Upper lobe of left lung (tissue), 6 donors: ENCODE measurements at places on chromosomes 7 and 10. TPM values are rescaled to one million over a fixed set of nuclear protein-coding genes. Genes with fewer than 3 reads are reported as not detected.
A peak's percentile ranks its signal among the peaks of the same experiment; 100 is the strongest.

Gene RBP3
- total RNA-seq: not detected

Gene STEAP2
- total RNA-seq: 2.6 TPM

Gene CLDN4
- total RNA-seq: 231 TPM

Gene ADK
- total RNA-seq: 49.2 TPM

Gene AGR2
- total RNA-seq: 34.2 TPM

Gene NPSR1
- total RNA-seq: not detected

GRCh38 chr10:50997461-50997860 lies 76.8 kb upstream of the PRKG1 start:
- H3K27ac ChIP-seq: peak overlapping the region; percentile 3
- no peaks in the 10 kb centered on the region for H3K27me3 ChIP-seq
- H3K4me3 ChIP-seq: no peak overlapping the region
- no peaks in the 10 kb centered on the region for H3K4me1 ChIP-seq

DNA sequence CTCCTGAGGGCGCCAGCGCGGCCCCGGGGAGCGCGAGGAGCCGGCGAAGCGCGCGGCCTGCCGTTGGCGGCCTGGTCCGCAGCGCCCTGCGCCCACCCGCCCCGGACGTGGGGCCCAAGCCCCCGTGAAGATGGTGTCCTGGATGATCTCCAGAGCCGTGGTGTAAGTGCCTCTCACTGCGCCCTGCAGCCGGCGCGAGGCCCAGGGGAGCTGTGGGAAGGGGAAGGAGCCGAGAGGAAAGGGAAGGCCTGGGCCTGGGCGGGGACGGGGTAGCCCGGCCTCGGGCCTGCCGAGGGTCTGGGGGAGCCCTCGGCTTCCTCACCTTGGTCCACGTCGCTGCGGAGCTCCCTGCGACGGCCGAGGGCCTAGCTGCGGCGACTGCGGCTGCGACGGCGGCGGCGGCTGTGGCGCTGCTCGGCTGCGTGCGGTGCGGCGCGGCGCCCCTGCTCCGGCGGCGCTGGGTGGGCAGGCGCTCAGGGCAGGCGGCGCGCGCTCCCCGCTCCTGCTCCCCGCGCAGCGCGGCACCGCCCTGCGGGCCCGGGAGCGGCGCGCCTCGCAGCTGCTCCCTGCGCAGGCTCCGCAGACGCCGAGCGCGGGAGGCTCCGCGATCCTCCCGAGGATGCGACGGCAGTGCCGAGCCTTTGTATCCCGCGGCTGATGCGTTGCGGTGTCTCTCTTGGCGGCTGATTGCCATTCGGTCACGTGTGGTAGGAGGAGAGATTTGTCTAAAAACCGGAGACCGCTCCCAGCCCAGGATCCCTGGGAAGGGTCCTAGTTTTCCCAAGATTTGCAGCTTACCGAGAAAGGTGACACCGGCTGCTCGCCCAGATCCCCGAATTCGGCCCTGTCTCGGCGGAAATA lies 445 bp downstream of the REEP3 start:
- H3K27ac ChIP-seq: peak overlapping the region; percentile 100
- no peaks in the 10 kb centered on the region for H3K27me3 ChIP-seq
- H3K4me3 ChIP-seq: peak overlapping the region; percentile 88
- H3K4me1 ChIP-seq: peaks cover 34% of the 10 kb centered on the region
- DNase-seq: peak; percentile 56

DNA sequence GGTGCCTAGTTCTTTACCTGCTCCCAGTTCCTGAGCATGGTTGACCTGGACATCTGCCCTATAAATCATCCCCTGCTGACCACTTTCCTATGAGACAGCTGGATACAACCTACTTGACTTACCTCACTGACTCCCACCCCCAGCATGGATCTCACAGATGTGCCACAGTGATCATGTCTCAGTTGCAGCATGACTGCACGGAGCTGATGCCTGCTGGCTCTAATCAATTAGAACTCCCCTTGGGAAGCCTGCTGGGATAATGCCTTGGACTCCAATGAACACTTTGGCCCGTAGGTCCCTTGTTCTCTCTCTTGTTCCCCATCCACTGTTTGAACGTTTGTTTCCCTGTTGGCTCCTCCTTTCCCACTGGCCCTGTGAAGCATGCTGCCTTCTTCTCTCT lies 271.2 kb upstream of the IGFBP3 start:
- no peaks in the 10 kb centered on the region for H3K27me3 ChIP-seq
- H3K4me3 ChIP-seq: no peak overlapping the region
- no peak for DNase-seq
- no peaks in the 10 kb centered on the region for H3K36me3 ChIP-seq

DNA sequence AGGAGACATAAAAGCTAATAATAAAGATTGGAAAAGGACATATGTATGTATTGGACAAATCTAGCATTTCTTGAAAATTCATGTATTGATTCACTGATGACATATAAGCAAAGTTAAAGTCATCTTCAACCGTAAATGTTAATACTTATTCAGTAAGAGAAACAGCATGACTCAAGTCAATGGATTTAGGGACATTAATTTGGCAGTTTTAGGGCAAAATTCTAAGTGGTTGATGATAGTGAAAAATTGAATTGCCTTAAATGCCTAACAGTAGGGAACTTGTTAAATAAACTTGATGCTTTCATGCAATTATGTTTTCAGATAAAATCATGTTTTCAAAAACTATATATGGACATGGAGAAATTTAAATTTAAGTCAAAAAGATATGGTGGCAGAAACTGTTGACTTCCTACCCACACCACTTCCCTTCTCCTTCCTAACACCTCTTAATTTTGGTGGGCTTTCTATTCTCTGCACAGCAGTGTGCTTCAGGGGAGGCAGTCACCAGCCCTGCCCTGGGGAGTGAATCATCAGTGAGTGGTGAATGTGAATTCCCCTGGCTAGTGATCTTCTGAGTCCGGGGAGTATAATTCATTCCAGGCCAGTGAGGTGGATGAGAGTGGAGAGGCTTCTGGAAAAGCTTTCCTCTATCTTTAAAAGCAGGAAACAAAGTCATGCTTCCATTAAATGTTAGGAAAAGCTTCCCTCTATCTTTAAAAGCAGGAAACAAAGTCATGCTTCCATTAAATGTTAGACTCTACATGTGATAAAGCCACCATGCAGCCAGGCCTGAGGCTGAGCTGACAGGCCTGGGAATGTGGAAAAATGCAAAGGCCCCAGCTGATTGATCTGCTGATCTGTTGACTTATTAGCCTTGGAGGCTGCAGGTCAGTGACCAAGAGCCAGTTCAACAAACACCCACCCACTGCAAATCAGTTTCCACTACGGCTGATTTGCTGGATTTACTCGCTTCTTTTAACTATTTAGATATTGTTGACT lies 25.2 kb upstream of the ITGB1 start:
- DNase-seq: no peak
- no peaks in the 10 kb centered on the region for H3K27me3 ChIP-seq
- H3K4me3 ChIP-seq: no peak overlapping the region
- H3K36me3 ChIP-seq: no peaks in the 10 kb centered on the region

DNA sequence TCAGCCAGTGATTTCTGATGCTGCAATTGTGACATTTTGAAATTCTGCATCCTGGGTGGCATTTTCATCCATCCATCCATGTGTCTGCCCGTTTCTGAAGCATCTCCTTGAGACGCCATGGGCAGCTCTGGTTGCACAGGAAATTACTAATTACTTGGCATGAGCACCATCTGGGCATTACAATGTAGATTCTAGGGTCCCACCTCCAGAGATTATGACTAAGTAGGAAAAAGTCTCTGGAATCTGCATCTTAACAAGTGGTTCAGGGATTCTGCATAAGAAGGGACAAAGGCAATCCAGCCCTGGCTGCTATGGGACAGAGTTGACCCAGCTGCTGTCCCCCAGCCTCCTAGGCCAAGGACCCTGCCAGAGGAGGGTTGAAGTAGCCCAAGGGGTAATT lies 65.3 kb downstream of the CUZD1 start:
- H3K27ac ChIP-seq: no peak overlapping the region
- DNase-seq: no peak

DNA sequence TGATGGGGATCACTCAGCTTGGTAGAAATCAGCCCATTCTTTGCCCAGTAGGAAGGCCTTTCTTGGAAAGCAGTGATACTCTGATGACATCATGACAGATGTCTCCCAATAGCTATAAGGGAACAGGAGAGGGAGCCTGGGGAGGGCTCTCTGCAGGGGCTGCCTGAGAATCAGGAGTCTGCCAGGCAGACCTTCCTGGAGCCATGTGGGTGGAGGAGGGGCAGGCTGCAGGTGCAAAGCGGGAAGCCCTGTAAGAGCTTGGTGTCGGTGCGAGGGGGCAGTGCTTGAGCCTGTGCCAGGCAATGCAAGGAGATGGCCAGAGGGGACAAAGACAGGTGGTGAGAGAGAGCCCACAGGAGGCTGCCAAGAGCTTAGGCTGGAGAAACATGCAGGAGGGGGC lies 5.0 kb upstream of the TNS3 start:
- no peak for DNase-seq
- peaks cover 49% of the 10 kb centered on the region for H3K4me1 ChIP-seq
- H3K36me3 ChIP-seq: no peaks in the 10 kb centered on the region
- H3K27ac ChIP-seq: no peak overlapping the region

GRCh38 chr7:106178593-106179134 lies 66.6 kb upstream of the SYPL1 start:
- no peak overlapping the region for H3K4me3 ChIP-seq
- DNase-seq: peak; percentile 43

- DNase-seq: no peak
- no peak overlapping the region for H3K4me3 ChIP-seq
- H3K27me3 ChIP-seq: no peaks in the 10 kb centered on the region
- peaks cover 8% of the 10 kb centered on the region for H3K4me1 ChIP-seq
- peak overlapping the region; percentile 50 for H3K27ac ChIP-seq
Measured at GRCh38 chr10:110457851-110458250, 39.9 kb upstream of the DUSP5 start.

GRCh38 chr10:90314718-90315117 lies 543.1 kb downstream of the HTR7 start:
- no peaks in the 10 kb centered on the region for H3K36me3 ChIP-seq
- no peaks in the 10 kb centered on the region for H3K4me1 ChIP-seq
- no peak for DNase-seq

- peaks cover 7% of the 10 kb centered on the region for H3K4me1 ChIP-seq
- no peaks in the 10 kb centered on the region for H3K36me3 ChIP-seq
- no peak for DNase-seq
- H3K4me3 ChIP-seq: no peak overlapping the region
- H3K27me3 ChIP-seq: no peaks in the 10 kb centered on the region
- no peak overlapping the region for H3K27ac ChIP-seq
Measured at GRCh38 chr10:131881104-131881880, 19.5 kb upstream of the PPP2R2D start.

DNA sequence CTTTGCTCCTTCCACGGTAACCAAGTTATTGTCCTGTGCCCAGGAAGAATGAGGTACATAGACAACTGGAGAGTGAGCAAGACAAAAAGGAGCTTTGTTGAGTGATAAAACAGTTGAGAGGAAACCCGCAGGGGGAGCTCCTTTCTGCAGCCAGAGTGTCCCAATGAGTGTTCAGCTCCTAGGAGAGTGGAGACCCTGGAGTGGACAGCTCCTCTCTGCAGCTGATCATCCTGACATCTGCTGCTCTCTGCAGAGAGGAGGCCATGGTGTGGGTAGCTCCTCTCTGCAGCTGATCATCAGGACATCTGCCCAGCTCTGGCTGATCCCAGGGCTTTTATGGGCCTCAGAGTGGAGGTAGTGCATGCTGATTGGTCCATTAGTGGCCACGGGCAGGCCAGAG lies 53.4 kb upstream of the PCDH15 start:
- no peak overlapping the region for H3K4me3 ChIP-seq
- no peak overlapping the region for H3K27ac ChIP-seq
- no peaks in the 10 kb centered on the region for H3K36me3 ChIP-seq
- no peak for DNase-seq

GRCh38 chr10:11290156-11290890 lies 272.7 kb downstream of the CELF2 start:
- no peak overlapping the region for H3K27ac ChIP-seq
- H3K4me1 ChIP-seq: peaks cover 5% of the 10 kb centered on the region
- no peaks in the 10 kb centered on the region for H3K27me3 ChIP-seq
- no peak for DNase-seq

DNA sequence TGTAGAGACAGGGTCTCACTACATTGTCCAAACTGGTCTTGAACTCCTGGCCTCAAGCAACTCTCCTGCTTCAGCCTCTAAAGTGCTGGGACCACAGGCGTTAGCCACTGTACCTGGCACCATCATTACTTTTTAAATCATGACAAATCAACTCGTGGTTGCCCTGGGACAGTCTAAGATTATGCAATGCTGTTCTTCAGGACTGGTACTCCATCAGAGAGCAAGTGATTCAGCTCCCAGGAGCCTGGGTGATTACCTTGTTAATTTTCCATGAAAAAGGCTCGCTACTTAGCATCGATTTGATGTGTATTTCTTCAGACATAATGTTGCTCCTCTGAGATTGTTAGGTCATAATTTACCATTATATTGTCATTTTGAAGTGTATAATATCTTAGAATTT lies 158.9 kb upstream of the STEAP4 start:
- no peaks in the 10 kb centered on the region for H3K4me1 ChIP-seq
- no peak overlapping the region for H3K27ac ChIP-seq
- H3K4me3 ChIP-seq: no peak overlapping the region
- H3K36me3 ChIP-seq: no peaks in the 10 kb centered on the region
- no peaks in the 10 kb centered on the region for H3K27me3 ChIP-seq

DNA sequence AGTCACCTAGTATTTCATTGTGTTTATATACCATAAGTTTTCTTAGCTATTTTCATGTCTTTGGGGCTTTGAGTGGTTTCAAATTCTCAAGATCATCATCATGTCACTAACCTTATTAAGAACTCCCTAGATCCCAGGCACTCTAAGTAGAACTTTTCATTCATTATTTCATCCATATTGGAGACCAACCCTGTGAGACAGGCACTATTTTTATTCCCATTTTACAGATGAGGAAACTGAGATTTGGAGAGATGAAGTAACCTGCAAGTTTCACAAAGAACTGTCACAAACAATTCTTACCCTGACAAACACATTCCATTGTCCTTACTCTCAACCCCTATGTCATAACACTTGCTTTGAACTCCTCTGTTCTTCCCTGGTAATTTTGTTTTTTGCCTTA lies 13.8 kb upstream of the SND1 start:
- H3K4me3 ChIP-seq: no peak overlapping the region
- no peak for DNase-seq
- H3K27ac ChIP-seq: no peak overlapping the region
- no peaks in the 10 kb centered on the region for H3K36me3 ChIP-seq
- no peaks in the 10 kb centered on the region for H3K27me3 ChIP-seq

DNA sequence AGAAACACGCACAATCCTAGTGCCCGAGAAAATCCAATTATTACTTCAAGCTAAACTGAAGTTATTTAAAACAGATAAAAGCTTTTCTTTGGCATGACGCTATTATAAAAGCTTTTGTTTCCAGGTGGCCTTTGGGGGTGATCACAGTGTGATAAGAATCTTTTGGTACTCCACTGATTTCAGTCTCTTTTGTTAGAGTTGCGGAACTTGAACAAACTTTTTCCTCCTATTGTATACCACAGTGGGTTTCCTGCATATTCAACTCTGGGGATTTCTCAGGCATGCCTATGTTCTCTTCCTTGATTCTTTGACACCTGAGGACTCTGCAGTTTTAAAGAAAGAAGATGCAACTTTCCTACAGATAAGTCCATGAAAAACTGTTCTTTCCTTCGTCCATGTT lies 99.7 kb upstream of the PITRM1 start:
- H3K4me1 ChIP-seq: no peaks in the 10 kb centered on the region
- DNase-seq: no peak
- no peak overlapping the region for H3K4me3 ChIP-seq
